ENCODE measurements at places on chromosomes 5 and 9.
A peak's percentile ranks its signal among the peaks of the same experiment; 100 is the strongest.

DNA sequence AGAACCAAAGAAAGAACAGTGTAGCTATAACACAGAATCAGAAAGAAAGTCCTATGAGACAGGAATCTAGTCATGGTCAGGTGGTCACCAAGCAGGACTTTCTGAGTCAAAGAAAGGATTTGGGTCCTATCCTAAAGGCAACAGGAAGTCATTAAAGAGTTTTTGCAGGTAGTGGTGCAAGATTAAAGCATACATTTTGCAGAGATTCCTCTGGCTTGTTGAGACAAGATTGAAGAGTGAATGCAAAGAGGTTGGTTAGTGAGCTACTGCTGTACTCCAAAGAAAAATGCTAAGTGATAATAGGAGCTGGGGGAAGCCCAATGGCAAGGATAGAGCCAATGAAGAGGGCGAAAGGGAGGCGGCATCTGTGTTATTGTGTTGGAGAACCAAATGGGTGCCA is 300.5 kb upstream of the KIF2A start:
- no peak for DNase-seq

GRCh38 chr9:135887021-135887507 is 20.3 kb downstream of the CAMSAP1 start:
- DNase-seq: peak; percentile 37

- no peak for DNase-seq
Measured at GRCh38 chr5:137563301-137563645, 64.1 kb upstream of the SPOCK1 start.

DNA sequence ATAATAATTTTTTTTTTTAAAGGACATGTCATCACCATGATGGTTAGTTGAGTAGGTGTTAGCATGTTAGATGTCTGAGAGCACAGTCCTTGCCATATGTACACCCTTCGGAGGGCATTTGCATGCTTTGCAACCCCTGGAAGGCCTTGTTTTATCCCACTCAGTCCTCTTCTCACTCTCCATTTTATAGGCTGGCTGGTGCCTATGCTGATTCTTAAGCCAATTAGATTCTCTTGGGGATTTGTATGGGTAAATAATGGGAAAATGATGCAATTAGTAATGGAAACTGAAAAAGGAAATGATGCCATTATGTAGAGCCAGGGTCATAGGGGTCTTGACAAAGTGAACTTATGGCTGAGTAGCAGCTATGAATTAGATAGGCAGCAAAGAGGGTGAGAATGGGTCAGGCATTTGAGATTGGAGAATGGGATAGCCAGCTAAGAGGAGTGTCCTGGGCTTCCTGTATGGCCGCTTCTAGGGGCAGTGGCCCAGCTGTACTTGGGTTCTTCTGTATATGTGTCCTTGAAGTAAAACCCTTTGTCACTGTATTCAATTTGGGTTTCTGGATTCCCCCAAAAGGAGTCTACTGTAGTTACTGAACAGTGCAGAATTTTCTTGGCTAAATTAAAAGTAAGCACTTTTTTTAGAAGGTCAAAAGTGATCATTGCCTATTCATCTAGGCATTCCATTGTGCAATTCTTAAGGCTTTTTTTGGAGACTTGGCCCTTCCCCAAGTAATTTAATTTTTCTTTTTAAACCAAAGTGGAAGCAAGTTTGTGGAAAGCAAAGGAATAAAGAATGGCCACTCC is 31.6 kb downstream of the LRRTM2 start:
- no peak for DNase-seq

GRCh38 chr9:68552700-68553476 is 12.2 kb upstream of the TMEM252 start:
- DNase-seq: no peak

- no peak for DNase-seq
Measured at GRCh38 chr5:150024346-150024984, 23.9 kb downstream of the HMGXB3 start.

GRCh38 chr5:100691548-100691947 is 156.4 kb downstream of the FAM174A start:
- no peak for DNase-seq

- no peak for DNase-seq
Measured at GRCh38 chr5:83965441-83965840, 244.8 kb upstream of the HAPLN1 start.

GRCh38 chr9:8816361-8816760 is 1016.8 kb upstream of the DMAC1 start:
- no peak for DNase-seq

- DNase-seq: no peak
Measured at GRCh38 chr5:96175090-96175489, 213.4 kb upstream of the ELL2 start.

GRCh38 chr9:95341293-95341962 is 23.9 kb upstream of the FANCC start:
- DNase-seq: no peak

DNA sequence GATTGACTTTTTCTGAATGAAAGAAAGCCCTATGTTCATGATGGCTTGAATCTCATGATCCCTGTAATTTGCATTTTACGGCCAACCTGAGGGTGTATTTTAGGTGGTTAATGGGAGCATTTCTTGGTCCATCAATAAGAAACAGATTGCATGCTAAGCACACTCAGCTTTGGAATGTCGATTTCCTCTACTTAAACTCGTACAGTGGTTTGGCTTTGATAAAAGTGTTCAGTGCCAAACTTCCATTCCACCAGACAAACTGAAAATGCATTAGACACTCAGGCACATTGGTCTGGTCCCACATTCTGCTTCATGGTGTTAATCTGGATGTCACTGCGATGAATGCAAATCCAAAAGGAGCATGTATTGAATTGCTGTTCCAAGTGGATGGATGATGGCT is 77.0 kb downstream of the VCAN start:
- DNase-seq: no peak

GRCh38 chr5:76365561-76365960 is 37.5 kb upstream of the IQGAP2 start:
- no peak for DNase-seq

GRCh38 chr5:170439223-170439943 is 50.2 kb upstream of the KCNMB1 start:
- no peak for DNase-seq

DNA sequence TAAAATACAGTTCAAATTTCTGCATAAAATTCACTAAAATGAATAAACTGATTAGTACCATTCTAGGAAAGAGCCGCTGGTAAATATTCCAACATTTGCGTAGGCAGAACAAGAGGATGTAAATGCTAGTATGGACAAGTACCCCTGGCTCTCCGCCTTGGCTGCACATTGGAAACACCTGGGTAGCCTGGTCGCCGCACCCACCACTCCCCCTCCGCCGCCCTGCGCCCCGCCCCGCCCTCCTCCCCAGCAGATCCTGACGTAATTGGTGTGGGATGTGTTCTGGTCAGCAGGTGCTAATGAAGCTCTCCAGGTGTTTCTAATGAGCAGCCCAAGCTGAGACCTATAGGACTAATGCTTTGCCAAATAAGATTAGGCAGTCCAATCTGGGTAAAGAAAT is 225.7 kb downstream of the FRMD3 start:
- no peak for DNase-seq

GRCh38 chr5:78992146-78992545 is 7.0 kb upstream of the ARSB start:
- no peak for DNase-seq

- no peak for DNase-seq
Measured at GRCh38 chr9:81824802-81825730, 103.2 kb upstream of the SPATA31D4 start.

GRCh38 chr5:177529247-177530203 is 12.8 kb upstream of the DDX41 start:
- DNase-seq: no peak

DNA sequence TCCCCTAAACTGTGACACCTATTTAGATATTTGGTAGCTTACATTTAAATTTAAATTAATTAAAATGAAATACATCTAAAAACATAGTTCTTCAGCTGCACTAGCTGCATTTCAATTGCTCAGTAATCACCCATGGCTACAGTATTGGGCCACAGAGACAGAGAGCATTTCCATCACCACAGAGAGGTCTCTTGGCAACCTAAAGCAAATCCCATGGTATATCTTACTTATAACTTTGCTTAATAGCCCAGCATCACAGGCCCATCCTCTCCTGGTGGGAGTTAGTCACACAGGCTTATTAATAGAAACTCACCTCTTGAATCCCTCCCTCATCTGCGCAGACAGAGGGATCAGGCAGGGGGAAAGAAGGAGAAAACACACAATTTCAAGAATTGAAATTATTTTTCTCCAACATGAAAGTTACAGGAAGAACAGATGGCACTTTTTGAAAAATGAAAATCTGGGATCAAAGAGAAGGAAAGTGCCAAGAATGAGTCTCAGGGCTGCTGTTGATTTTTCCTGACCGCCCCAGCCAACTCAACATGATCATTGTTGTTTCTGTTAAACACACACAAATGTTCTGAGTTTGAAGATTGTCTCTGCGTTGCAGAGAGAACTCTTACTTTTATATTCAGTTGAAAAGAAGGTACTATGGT is 144.6 kb downstream of the CMYA5 start:
- no peak for DNase-seq

DNA sequence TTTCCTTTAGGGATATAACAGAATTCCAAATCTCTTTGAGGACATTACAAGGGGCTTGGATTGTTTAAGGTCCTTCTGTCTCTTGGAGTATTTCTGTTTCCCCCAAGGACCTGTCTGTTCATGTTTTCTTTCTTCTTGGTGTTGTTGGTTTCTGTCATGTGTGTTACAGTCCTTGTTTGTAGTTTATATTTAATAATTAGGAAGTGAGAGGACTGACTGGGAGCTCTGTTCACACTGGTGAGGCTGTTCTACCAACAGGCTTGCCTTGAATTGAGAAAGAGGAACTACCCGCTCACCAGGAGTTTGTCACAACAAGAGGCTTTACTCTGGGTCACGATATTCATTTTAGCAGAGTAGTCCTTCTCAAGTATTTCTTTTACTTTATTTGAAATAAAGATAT is 119.2 kb upstream of the SV2C start:
- DNase-seq: no peak

DNA sequence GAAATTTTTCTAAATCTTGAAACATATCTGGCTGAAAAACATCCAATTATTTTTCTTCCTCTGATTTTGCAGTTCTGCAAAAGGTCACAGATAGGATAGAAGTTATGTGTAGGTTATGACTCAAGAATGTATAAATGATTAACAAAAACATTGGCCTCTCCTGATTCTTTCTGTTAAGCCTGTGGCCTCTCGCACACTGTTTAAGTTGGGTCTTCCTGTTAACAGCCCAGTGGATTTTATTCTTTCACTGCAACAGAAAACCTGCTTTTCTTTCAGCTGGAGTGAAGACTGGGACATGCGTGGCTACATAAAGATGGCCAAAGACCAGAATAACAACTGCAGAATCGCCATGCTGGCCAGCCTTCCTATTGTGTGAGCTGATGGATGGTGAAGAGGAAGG is 17.1 kb upstream of the SPATA31E1 start:
- DNase-seq: no peak

GRCh38 chr5:168407211-168407610 is 79.1 kb upstream of the RARS1 start:
- DNase-seq: no peak

- DNase-seq: no peak
Measured at GRCh38 chr5:151060742-151061141, 20.1 kb downstream of the TNIP1 start.

GRCh38 chr5:154359221-154359573 is 86.6 kb upstream of the SAP30L start:
- no peak for DNase-seq

- no peak for DNase-seq
Measured at GRCh38 chr9:38447703-38448102, 23.4 kb upstream of the IGFBPL1 start.

- DNase-seq: no peak
Measured at GRCh38 chr9:16174915-16175314, 622.1 kb downstream of the CCDC171 start.

DNA sequence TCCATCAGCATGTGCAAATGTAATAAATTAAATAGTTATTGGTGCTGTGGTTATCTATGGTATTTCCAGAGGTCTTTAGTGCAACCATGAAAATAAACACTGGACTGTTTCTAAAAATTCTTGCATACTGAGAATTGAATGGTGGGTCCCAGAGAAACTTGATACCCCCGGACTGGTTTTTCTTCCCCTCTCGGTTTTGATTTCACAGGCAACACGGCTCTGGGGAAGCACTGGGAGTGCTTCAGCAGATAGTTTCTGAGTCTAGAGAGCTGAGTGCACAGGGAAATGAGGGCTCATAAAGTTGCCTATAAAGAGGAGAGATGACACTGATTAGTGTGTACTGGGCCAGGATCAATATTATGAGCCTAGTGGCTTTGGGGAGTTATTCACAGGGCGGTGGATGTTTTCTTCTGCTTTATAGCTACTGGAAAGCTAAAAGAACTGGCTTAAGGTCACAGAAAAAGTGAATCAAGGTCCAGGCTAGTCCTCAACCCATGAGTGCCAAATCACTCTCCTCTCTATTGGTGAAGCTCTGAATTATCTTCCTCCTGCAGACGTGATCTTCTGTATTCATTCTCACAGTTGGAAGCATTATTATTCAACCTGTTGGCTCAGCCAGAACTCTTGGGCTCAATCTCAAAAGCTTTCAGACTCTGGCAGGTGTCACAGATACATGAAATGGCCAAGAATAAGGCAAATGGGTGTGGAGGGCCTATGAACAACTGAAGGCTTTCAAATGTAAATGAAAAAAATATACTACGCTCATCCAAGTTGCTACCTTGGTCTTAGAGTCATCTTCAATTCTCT is 170.2 kb upstream of the HMHB1 start:
- no peak for DNase-seq

DNA sequence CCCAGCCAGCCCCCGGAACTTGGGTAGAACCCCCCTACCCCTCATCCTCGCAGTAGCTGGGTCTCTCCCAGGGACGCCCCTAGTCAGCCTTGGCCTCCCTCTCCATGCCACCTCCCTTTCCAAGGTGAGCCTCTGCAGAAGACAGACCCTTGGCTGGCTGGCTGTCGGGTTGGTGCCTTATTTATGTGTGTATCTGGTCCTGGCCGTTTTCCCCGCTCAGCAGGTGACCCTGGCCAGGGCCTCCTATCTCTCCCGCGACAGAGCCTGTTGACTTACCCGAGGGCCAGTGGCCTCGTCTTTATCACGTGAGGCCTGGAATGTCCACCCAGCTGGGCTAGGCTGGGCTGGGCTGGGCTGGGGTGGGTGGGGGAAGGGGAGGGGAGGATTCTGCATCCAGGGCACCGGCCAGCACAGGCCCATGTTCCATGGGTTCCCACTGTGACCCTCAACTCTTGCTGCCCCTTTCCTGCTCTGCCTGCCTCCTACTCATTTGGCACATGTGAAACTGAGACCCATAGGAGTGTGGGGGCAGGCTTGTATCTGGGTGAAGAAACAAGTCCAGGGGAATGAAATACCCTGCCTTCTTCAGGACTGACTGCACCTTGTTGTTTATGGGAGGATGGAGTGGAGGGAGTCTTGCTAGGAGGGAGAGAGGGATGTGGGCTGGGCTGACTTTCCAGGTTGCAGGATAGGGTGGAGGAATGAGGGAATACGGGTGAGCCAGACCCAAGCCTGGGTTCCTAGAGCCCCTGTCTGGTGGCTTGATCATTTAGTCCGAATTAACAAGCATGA is 3.1 kb downstream of the CXXC5 start:
- no peak for DNase-seq

DNA sequence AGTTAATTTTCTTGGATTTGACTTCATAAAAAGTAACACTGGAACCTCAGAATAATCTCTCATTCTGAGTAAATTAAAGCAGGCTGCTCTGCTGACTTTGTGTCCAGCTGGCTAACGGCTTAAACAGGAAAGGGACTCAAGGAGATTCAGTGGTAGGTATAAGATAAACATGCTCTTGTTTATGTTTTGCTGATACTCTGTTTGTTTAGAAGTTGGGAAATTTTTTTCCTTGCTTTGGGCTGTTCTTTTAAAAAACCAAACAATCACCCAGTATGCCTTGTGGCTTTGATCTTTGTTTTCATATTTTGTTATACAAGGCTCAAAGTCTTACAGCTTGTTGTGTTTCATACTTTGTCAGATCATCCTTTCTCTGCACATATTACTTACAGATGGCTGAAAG is 237.6 kb upstream of the RIOK2 start:
- no peak for DNase-seq
